ENCODE measurements at places on chromosomes 16 and 17.

DNA sequence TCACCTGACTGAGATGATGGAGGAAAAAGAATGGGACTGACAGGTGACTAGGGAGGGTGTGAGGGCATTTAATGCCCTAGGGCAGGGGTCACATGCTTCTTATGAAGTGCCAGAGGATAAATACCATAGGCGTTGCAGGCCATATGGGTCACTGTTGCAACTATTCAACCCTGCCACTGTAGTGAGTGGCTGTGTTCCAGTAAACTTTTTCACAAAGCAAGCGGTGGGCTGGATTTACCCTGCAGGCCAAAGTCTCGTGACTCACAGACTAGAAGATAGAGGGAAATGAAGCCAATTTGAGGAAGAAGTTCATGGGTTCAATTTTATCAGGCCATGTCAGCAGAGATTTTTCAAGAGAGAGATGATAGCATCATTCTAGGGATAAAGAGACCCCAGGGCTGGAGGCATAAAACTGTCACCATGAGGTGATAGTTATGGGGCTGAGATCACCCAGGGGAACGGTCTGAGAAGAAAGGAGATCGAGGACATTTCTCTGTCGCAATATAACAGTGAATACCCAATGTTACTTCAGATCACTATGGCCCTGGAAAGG, 8.6 kb downstream of the ARHGAP17 start:
- no peak for DNase-seq

GRCh38 chr17:63543822-63544420, 6.4 kb upstream of the DCAF7 start:
- no peak for DNase-seq

- no peak for DNase-seq
Observed at GRCh38 chr16:3729161-3730112, 12.1 kb upstream of the TRAP1 start.

DNA sequence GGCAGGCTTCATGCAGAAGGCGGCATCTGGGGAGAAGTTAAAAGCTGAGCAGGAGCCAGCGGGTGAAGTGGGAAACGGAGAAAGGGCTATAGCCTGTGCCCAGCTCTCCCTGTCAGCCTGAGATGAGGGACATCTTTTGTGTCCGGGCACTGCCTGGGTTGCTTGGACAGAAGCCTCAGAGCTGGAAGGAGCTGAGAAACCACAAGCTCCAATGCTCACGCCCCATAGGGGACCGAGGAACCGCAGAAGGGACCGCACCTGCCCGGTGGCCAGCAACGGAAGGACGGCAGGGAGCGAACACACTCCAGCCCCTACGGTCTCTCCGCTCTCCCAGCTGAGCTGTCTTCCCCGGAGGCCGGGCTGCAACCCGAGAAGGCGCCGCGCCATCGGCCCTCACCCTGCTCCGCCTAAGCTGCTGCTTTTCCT, 175.8 kb downstream of the NPIPB11 start:
- peak; percentile 57 for DNase-seq

DNA sequence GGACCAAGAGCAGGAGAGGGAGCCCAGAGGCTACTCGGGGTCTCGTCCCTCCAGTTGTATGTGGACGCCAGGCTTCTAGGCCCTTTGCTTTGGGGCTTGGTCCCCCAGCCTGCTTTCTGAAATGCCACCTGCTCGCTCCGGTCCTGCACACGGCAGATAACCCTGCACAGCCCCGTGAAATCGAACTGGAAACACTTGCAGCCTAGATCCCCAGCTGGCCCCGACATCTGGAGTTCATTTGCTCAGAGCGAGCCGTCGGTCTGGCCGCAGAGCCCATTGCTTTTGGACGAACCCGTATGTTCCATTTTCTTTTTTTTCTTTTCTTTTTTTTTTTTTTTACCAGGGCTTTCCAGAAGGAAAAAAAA, 22.9 kb downstream of the C1QTNF1 start:
- no peak for DNase-seq

- no peak for DNase-seq
Observed at GRCh38 chr17:872855-873254, 90.7 kb downstream of the MRM3 start.

DNA sequence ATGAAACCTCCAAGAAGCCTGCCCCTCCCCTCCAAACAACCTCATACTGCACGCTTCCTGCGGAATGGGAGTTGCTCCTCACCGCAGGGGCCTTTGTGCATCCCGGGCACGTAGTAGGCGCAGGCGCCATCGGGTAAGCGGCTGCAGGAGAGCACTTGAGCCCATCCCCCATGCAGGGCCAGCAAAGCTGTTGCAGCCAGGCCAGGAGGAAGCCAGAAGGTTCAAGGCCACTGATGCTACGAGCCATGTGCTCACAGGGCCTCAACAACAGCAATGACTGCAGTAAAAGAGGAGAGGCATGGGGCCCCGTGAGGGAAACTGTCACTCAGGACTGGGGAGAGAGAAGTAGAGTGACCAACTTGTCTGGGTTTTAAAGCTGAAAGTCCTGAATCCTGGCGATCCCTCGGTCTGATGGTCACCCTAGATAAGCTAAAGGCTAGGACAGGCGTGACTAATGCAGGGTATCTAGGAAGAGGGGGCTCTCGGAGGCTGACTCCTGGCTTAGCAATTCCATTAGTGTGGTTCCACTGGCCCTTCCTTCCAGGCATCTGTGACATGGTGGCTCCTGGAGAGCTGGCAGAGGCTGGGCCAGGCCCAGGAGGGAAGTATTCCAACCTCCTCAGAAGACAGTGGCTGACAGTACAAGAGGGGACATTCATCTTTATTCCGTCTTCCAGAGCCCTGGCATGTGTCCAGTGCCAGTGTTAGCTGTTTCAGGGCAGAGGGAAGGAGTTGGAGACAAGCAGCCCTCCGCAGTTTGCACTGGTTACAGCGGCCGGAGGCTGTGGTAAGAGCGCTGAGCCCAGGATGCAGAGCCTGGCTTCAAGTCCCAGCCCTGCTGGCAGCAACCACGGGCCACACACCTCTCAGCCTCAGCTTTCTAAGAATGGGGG, 20.8 kb downstream of the GOSR2 start:
- peak; percentile 67 for DNase-seq

DNA sequence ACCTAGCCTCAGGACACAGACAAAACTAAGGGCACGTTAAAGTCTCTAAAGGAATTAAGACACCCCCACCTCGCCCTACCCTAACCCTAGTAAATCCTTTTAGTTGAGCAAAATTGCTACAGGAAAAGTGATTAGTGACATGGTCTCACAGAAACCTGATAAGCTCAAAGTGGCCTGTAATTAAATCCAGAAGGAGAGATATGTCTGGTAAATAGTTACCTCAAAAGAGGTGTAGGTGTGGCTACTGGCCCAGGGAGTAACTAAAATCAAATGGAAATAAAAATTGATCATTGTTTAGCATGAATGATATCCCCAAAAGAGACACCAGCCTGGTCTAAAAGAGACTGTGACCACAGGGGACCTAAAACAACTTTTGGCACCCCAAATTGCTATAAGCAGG, 168.3 kb downstream of the SLC39A11 start:
- no peak for DNase-seq

DNA sequence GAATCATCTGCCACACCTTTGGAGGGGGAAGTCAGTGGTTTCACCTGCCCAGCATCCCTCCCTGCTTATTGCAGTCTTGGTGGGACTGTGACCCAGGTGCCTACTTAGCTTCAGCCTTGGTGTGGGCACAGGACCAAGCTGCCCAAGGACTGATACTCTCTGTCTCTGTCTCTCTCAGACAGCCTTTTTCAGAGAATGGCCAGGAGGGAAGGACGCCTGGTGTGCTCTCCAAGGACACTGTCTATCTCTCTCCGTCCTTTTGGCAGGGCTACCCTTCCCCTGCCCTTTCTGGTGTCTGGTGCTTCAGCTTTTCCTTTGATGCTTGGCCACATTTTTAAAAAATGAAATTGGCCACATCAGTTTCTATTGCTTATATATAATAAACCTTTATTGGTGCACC, 19.6 kb downstream of the PIK3R6 start:
- DNase-seq, result no peak
